ENCODE measurements at places on chromosomes 2 and 18.

DNA sequence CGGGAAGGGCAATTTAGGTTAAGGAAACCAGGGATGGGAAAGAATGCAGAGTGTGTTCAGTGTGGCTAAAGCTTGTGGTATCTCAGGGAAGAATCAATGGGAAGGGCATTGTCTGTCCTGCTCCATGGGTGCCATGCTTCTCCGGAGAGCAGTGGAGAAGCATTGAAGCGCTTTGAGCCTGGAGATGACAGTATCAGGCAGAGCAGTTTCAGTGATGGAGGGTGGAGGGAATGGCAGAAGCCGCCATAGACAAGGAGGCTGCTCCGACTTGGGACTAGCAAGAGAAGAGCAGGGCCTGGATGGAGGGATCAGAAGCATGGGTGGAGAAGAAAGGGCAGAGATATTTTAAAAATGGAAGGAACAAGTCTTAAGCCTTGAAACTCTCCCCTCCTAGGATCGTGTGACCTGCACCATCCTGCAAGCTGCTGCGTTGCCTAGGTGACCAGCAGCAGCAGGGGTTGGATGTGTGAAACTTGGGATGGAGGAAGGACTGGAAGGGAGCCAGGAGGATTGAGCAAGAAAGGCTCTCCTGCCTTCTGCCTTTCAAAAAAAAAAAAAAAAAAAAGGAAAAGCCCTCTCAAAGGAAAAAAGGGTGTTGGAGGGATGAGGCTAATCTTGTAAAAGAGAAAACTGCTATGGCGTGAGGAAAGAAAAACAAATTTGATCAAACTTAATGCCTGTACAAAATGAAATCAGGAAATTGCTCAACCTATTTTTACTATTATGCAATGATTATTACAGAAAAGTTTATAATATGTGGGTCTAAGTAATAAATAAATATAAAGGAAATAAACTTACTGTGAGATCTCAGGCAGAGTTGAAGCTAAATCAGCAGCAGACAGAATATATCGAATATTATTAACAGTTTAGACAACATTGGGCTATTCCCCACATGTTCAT, 493.8 kb upstream of the NRP2 start:
- DNase-seq, result peak; percentile 7

GRCh38 chr2:46732127-46732526, 183.5 kb downstream of the MCFD2 start:
- no peak for DNase-seq

DNA sequence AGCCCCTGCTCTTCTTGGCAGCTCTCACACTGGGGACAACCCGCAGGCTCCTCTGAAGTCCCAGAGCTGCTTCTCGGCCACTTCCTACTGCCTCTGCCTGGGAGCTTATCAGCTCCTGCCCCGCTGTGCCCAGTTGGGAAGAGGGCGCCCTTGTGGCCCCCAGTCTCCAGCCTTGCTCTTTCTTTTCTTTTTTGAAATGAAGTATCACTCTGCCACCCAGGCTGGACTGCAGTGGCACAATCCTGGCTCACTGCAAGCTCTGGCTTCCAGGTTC, 20.6 kb upstream of the ALPI start:
- DNase-seq, result no peak

- DNase-seq, result no peak
These were observed 7.1 kb downstream of the NEURL3 start for GRCh38 chr2:96498021-96498431.

DNA sequence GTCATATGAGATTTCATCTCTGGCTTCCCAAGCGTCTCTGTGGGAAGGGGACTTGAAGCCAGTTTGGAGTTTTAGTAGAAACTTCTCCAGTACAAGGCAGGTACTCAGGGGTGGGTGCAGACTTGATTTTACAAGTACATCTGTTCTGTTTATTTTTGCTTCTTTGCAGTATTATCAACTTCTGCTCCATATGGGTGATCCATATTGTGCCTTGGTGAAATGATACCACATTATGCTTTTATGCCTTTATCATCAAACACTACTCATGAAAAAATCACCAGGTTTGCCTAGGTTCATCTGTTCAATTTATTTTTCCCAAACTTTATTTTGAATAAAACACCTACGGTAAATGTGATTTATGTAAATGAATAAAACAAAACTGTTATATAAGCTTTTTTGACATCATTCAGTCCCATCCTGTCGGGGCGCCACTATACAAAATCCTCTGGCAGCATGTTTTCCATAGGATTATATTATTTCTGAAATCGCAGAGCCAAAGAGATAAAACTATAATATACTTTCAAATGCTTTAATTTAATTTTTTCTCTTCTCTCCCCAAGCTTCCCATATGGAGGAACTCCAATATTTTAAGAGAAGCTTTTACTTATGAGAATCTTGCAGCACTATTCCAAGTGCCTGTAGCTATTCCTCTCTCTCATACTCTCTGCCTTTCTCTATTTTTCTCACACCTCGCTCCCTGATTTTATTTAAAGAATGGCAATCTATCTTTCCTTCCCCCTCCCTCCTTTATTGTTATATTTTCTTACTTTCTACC, 490.9 kb downstream of the RNF144A start:
- DNase-seq, result no peak

DNA sequence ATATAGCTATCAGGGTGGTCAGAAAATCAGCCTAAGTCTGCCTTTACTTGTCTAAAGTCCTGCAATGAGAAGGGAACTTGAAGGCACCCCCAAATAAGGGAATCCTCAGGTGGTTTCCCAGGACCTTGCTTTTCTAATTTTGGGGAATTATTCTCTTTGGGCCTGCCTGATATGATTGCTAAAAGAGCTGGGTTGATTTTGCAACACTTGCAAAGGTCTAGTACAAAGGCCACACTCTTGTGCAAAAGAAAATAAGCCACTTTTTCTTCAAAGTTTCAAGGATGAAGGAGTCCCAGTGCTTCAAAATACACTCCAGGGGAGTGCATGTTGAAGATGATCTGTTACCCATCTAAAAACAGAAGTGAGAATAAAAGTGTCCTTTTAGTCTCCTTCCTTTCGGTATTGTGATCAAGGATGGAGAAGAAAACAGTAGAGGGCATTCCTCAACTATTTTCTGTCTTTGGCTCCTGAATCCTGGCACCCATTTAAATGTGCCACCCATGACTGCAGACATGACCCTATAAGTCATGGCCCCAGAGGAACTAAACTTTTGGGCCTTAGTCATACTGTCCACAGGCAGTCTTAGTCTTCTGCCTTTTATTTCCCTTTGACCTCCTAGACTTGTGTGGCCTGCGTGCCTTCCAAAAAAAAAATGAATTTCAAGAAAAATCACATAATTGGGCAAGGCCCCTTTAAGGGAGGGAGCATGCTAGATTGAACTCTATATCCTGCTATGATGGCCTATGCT, 5.1 kb downstream of the SULT1C3 start:
- DNase-seq, result no peak

DNA sequence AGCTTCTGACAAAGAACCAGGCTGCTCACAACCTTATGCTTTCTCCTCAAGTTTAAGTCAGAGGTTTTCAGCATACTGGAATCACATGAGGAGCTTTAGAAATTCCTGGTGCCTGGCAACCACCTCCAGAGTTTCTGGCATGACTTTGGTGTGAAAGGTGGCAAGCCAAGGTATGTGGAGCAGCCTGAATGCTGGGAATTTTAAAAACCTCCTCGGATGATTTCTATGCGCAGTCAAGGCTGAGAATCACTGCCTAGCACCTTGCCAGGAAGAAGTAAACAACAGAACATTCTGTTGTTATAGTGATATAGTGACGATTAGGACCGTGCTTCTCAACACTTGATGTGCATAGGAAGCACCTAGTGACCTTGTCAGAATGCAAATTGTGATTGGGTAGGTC, 11.7 kb downstream of the CCBE1 start:
- DNase-seq, result peak; percentile 28

DNA sequence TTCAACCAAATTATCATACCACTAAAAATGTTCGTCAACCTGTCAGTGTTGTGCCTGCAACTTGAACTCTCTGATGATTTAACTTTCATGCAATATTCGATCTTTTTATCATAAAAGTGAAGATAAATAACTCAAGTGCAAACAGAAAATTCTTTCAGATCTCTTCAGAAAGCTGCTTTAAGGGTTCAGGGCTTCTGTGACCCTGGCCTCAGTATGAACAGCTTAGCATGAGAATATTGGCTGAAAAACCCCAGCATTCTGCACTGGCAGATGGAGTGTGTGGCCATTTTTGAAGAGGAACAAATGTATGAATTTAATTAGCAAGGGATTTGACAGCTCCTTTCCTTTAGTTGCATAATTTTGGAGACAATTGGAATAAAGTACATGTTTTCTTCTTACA, 851.4 kb upstream of the SOX11 start:
- no peak for DNase-seq

- DNase-seq, result no peak
These were observed 16.6 kb upstream of the RPE start for GRCh38 chr2:209985874-209986273.

DNA sequence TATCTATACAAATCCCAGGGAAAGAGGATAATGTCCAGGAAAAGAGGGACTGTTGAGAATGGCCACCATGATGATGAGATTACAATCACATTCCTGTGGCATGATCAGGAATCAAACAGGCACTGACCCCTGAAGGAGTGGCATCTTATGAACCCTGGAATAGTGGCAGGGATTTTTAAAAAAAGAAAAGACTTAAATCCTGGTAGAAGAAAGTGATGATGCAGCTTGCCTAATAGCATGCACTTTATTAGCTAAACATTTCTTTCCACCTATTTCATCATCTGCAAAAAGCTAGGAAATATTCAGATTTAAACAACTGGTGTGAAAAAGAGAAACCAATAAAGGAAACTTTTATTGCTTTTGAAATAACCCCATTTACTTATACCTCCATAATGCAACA, 87.2 kb upstream of the FSHR start:
- DNase-seq, result peak; percentile 38

DNA sequence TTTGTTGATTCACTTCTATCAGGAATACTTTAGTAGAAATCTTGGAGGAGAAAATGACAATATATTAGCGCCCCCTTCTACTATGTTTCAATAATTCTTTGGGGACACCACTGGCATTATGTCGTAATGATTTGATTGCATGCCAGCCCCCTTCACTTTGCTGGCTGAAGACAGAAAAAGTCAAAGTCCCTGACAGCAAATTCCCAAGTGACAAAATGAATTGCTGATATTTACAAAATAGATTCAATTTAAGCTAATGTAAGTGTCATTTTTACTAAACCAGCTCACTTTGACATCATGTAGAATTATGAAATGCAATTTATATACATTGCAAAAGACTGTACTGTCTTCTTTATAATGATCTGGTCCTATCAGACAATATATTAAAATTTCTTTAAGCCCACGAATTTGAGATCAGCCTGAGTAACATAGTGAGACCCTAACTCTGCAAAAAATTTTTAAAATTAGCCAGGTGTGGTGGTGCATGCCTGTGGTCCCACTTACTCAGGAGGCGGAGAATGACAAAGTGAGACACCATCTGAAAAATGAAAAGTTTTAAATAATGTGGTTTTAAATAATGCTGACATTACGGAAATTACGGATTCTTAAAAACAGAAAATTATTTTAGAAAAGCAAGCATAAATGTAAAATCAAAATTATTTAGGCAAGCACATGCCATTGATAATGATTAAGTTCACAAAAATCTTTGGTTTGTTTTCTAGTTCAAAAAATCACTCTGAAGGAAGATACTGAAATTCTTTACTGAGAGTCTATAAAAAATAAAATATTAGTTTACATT, 520.1 kb upstream of the PKDCC start:
- DNase-seq, result no peak

DNA sequence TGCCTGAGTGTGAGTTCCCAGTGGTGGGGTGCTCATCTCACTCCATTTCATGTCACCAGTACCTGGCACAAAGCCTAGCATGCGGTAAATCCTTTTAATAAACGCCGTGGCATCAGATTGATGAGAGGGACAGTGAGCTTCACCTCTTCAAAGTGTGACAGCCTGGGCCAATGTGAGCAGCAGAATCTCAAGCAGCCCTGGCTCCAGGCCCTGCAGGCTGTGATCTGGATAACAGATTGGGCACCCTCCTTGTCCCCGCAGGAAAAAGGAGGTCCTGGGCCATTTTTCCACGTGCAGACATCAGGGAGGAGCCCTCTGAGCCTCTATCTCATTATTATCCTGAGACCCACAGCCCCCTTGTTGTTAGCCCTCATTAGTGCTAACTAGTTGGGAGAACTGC, 34.8 kb downstream of the TET3 start:
- no peak for DNase-seq

GRCh38 chr2:234802845-234803171, 149.0 kb upstream of the SH3BP4 start:
- DNase-seq, result no peak

DNA sequence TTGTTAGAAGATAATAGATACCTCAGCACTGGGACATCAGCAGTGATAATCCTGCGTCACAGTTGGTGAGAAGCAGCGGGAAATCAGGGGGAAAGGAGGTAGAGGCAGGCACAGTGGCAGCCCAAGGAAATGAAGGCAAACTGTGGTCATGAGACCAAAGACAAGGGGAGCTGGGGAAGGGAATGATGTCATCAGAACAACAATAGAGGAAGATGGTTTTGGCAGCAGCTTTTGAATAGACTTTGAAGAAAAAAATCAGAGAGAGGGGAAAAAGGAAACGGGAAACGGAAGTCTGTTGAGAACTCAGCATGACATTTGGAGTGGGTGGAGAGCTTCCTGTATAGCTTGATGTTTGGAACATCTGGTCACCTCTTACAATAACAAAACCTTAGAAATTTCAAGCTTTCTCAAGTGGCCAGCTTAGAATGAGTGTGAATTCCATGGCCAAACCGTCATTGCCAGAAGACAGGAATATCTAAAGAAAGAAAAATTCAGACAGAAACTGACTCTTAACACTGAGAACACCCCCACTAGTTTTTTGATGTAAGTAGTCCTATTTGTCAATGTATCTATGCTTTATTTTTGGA, 18.4 kb upstream of the YES1 start:
- peak; percentile 46 for DNase-seq

DNA sequence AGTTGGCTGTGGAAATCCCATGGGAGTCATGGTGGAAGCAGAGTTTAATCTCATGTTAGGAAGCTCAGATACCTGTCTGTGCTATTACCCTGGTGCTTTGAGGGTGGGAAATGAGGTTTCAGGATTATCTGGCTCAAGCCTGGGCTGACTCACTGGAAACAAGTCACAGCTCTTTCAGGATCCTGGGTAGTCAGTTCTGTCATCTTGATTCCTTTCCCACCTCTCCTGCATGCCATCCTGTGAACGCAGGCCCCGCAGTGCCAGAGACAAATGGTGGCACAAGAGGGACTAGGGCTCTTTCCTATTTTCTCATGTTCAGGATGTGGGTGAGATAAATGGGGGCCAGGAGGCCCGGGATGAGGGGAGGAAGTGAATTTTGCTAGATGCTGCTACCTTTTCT, 3.7 kb upstream of the FAM136A start:
- peak; percentile 22 for DNase-seq

- no peak for DNase-seq
These were observed 129.2 kb upstream of the MEIS1 start for GRCh38 chr2:66305718-66306117.

DNA sequence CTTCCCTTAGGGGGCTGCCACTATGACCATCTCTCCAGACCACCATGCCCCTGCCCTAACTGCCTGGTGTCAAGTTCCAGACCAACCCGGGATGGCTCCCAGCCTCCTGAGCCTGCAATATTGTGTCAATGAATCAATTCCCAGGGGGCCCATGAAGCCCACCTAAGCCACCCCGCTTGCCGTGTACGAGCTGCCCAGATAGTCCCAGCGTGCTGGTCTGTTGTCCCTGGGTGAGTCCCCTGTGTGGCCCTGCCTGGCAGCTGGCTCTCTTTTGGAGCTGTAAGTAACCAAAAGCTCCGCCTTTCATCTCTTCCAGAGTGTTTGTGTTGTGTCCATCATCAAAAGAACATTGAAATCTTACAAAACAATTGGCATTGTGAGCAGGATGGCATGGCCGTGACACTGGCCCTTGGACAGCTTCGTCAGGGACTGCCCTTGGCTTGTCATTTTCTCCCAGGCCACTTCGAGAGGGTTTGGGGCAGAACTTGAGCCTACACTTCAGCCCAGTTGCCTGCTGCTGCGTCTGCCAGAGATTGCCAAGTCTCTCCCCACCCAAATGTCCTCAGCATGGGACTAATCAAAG, 11.3 kb upstream of the MAL start:
- no peak for DNase-seq

All from kidney tubule cell (primary cell).